ENCODE measurements at places on chromosomes 5 and 9. TPM values are rescaled to one million over a fixed set of nuclear protein-coding genes. Genes with fewer than 3 reads are reported as not detected.

Gene LHFPL2
- total RNA-seq = 34.0 TPM

Gene GNAQ
- total RNA-seq = 63.2 TPM

Gene KIF4B
- 0.09 TPM for total RNA-seq

Gene FAM151B
- total RNA-seq = 1.3 TPM

DNA sequence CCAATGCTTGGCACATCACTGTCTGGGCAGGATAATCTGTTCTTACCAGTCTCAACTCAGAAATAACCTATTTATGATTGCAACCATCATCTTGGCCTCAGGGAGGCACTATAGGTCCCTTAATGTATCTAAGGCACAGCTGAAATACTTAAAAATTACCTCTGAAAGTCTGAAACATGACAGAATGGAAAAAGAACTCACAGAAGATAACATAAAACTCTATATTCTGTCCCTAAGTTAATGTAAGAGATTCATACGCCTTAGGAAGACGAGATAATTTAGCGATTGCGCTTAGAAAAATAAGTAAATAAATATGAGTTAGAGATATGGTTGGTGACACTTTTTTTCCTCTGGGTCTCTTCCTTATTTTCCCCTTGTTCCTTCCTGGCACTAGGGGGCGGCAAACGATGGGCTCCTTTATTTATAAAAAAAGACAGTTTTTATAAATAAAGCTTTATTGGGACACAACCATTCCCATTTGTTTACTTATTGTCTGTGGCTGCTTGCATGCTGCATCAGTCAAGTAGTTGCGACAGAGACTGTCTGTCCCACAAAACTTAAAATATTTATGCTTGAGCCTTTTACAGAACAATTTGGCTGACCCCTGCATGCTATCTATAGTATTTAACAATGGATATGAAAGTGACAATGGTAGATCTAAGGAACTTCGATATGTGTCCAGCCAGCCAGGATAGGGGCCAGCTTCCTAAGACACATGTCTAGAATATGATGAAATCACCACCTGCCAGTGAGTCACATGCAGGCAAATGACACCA lies 79.6 kb downstream of the PDE4D start:
- H3K27ac ChIP-seq = no peak overlapping the region
- no peaks in the 10 kb centered on the region for H3K36me3 ChIP-seq
- peak; percentile 45 for DNase-seq
- H3K27me3 ChIP-seq = no peaks in the 10 kb centered on the region

DNA sequence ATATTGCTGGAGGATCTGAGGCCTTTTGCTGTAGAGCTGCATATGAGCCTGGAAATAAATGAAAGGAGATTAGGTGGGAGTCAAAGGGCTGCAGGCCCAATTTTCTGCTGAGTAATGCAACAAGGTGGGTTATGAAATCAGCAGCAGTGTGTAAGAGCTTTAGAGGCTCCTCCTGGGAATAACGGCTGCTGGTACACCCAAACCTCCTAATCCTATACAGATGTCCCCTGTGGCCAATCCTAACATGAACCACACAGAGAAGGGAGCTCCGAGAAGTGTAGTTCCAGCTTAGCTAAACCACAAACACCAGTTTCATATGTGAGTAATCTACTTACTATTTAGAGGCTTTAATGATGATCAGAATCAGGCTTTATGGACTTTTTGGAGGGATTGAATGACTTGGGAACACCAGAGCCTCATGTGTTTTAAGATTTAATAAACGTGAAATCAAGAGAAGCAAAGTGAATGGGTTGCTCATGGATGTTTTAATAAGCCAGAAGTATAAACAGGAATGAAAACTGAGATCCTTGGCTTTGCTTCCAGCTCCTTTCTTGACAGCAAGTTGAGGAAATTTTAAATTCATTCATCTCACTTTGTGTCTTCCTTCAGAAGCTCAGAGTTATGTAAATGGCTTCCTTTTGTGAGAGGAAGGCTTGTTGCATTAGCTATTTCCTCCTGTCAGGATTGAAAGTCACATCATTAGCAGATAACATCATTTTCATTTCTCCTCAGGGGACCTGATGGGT lies 437.5 kb downstream of the TMEM232 start:
- no peak overlapping the region for H3K27ac ChIP-seq
- H3K36me3 ChIP-seq = no peaks in the 10 kb centered on the region
- no peaks in the 10 kb centered on the region for H3K4me1 ChIP-seq
- no peak for DNase-seq

GRCh38 chr5:67903121-67903520 lies 312.4 kb upstream of the PIK3R1 start:
- no peak overlapping the region for H3K4me3 ChIP-seq
- no peak for DNase-seq
- no peaks in the 10 kb centered on the region for H3K27me3 ChIP-seq
- H3K27ac ChIP-seq = no peak overlapping the region
- H3K36me3 ChIP-seq = no peaks in the 10 kb centered on the region
- H3K4me1 ChIP-seq = peaks cover 4% of the 10 kb centered on the region

DNA sequence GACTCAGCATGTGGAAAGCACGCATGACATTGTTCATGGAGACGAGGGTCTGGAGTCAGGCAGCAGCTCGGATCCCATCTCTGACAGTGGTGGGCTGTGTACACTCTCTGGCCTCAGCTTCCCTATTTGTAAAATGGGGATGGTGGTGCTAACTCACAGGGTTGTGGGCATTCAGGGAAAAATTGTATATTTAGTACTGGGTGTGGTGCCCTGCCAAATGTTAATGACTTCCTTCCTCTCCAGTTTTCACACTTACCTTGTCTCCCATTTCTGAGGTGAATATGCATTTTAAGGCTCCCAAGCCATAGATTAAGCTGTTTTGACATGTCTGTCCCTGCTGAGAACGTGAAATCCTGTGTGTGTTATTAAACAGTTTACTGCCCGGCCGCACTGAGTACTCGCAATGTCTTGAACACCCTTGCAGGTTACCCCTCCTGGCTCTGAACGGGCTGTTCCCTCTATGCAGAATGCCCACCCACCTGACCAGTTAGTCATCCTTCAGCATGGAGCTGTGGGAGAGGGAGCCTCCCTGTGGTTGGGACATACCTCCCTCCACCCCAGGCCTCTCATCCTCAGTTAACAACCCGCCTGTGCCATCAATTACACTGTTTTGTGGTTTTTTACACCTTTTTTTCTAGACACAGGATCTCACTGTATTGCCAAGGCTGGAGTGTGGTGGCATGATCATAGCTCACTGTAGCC lies 25.8 kb downstream of the TJP2 start:
- H3K27me3 ChIP-seq = no peaks in the 10 kb centered on the region
- no peak overlapping the region for H3K27ac ChIP-seq

DNA sequence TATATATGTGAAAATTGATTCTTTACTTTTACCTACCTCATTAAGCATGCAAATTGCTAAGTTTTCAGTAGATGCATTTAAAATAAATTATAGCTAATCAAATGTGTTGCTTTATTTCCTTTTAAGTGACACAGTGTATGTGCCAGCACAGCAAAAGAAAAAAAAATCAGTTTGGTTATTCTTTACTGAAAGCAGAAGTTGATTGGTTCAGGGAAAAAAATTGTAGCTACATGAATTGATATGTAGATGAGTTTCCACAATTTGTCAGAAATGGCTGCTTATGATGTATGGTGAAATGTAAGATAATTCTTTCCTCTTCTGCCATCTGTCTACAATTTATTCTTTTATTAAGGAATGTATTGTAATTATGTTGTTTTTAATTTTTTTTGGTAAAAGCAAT lies 57.8 kb downstream of the PARP8 start:
- no peak for DNase-seq
- H3K27ac ChIP-seq = no peak overlapping the region
- H3K36me3 ChIP-seq = no peaks in the 10 kb centered on the region
- peaks cover 45% of the 10 kb centered on the region for H3K4me1 ChIP-seq

GRCh38 chr5:159442206-159442850 lies 112.0 kb upstream of the IL12B start:
- no peak for DNase-seq
- no peak overlapping the region for H3K4me3 ChIP-seq
- no peaks in the 10 kb centered on the region for H3K27me3 ChIP-seq
- H3K27ac ChIP-seq = no peak overlapping the region
- no peaks in the 10 kb centered on the region for H3K4me1 ChIP-seq
- H3K36me3 ChIP-seq = no peaks in the 10 kb centered on the region

- no peaks in the 10 kb centered on the region for H3K36me3 ChIP-seq
- H3K4me1 ChIP-seq = no peaks in the 10 kb centered on the region
- no peak overlapping the region for H3K27ac ChIP-seq
These were observed 617.8 kb upstream of the DMAC1 start for GRCh38 chr9:8417341-8417740.

DNA sequence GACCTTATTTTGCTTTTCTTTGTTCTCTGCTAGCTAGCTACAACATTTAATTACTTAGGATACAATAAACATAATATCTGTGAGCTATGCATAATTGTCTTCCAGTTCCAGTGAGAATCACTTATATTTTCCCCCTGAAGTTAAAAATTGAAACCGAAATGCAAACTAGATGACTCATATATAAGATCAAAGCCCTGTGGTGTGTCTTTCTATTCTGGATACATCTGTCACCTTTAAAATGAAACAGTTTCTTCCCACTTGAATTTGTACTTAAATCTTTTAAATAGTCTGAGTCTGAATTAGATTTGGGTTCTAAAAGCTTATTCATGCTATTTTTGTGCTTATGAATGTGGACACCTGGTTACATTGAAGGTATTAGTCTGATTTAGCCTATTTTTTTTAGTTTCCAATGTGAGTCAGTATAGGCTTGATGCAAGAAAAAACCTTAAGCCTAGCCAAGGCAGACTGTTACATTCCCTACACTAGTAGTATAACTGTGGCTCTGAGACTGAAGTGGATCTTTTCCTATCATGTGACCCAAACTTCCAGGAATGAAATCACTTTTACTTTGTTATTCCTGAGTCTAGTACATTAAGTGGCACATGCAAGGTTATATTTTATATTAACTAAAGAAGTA lies 703.5 kb upstream of the RGMB start:
- no peak for DNase-seq
- H3K27ac ChIP-seq = no peak overlapping the region
- no peaks in the 10 kb centered on the region for H3K36me3 ChIP-seq
- H3K27me3 ChIP-seq = no peaks in the 10 kb centered on the region
- H3K4me3 ChIP-seq = no peak overlapping the region

GRCh38 chr9:76877961-76878360 lies 28.0 kb downstream of the PRUNE2 start:
- no peak for DNase-seq
- no peak overlapping the region for H3K27ac ChIP-seq
- H3K27me3 ChIP-seq = no peaks in the 10 kb centered on the region

GRCh38 chr5:145975361-145976066 lies 39.1 kb downstream of the SH3RF2 start:
- no peaks in the 10 kb centered on the region for H3K27me3 ChIP-seq
- H3K27ac ChIP-seq = no peak overlapping the region
- no peak for DNase-seq
- no peaks in the 10 kb centered on the region for H3K4me1 ChIP-seq
- no peak overlapping the region for H3K4me3 ChIP-seq
- H3K36me3 ChIP-seq = no peaks in the 10 kb centered on the region

GRCh38 chr5:137613554-137614265 lies 114.6 kb upstream of the SPOCK1 start:
- H3K27me3 ChIP-seq = no peaks in the 10 kb centered on the region
- no peak overlapping the region for H3K27ac ChIP-seq
- no peaks in the 10 kb centered on the region for H3K36me3 ChIP-seq
- no peaks in the 10 kb centered on the region for H3K4me1 ChIP-seq
- no peak for DNase-seq

DNA sequence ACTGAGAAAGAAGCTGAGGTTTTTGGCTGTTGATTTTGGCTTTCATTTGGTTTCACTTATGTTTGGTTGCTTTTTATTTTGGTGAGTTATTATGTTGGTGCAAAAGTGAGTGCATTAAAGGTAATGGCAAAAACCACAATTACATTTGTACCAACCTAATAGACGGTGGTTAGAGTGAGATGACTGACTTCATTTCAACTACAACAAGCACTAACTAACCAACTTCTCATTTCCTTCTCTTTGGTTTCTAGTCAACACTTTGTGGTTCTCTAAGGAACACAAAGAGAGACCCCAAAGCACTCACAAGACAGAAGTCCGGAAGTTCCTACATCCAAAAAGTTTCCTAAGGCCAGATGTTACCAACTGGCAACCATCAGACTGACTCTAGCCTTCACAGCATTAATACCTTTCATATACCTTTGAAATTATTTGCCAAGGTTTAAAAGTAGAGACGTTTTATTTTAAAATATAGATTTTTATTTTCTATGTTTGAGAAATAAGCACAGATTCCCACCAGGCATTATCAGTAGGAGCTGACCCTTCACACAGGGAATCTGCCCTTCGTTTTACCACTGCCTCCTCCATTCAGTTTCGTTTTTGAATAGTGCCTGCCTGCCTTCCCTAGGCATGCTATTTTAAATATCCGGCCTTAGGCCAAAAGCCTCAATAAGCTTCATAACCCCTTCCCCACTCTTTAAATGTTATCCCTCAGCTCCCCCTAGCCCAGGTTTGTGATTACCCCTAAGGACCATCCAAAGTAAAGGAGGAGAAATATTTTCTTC lies 301.1 kb upstream of the PTGER4 start:
- H3K27me3 ChIP-seq = no peaks in the 10 kb centered on the region
- peaks cover 7% of the 10 kb centered on the region for H3K4me1 ChIP-seq

DNA sequence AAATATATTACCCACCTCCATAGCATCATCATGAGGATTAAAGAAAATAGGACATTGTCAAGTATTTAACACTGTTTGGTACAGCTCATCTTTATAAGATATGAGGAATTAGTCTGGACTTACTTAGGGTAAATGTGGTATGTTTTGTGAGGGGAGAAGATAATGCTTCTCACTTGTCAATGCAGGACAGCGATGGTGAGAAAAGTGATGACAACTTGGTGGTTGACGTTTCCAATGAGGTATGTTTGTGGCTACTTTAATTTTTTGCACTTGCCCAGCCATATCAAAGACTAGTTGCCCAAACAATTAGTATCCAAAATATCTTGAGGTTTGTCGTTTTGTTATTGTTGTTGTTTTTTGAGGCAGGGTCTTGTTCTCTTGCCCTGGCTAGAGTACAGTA lies 133.9 kb downstream of the TLE4 start:
- H3K4me1 ChIP-seq = peaks cover 4% of the 10 kb centered on the region
- DNase-seq = no peak
- H3K27ac ChIP-seq = no peak overlapping the region
- no peak overlapping the region for H3K4me3 ChIP-seq

GRCh38 chr5:81819556-81820317 lies 68.8 kb upstream of the SSBP2 start:
- no peaks in the 10 kb centered on the region for H3K4me1 ChIP-seq
- H3K27me3 ChIP-seq = no peaks in the 10 kb centered on the region
- H3K27ac ChIP-seq = peak overlapping the region; percentile 1
- H3K36me3 ChIP-seq = no peaks in the 10 kb centered on the region
- DNase-seq = no peak
- H3K4me3 ChIP-seq = no peak overlapping the region

Measured in adrenal gland (tissue), 19 donors.